ENCODE measurements at places on chromosomes 1 and 21. TPM values are rescaled to one million over a fixed set of nuclear protein-coding genes. Genes with fewer than 3 reads are reported as not detected.

The TENT5C gene
- 5.3 TPM for polyA plus RNA-seq

DNA sequence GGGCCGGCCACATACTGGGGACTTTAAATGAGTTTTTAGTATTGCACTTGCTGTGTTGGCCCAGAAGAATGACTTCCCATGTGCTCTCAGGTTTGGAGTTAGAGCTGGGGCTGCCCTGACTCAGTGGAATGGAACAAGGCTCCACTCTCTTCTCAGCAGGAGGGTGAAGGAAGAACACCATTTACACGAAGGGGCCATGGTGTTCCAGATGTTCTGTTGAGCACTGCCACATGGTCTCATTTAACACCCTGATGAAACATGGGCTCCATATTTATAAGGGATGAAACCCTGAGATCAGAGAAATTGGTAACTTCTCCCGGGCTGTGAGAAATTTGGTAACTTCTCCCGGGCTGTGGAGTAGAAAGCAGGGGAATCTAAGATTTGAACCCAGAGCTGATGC, 5.8 kb downstream of the PYCR2 start:
- DNase-seq, result no peak

GRCh38 chr1:20695515-20695914, 22.3 kb downstream of the KIF17 start:
- DNase-seq, result no peak

- peak; percentile 91 for DNase-seq
Observed at GRCh38 chr1:66335859-66336640, 197.9 kb upstream of the SGIP1 start.

GRCh38 chr1:111212634-111213335, 12.3 kb upstream of the DENND2D start:
- DNase-seq, result no peak

- no peak for DNase-seq
Observed at GRCh38 chr1:185442050-185442449, 125.0 kb upstream of the IVNS1ABP start.

The TMEM52 gene
- polyA plus RNA-seq, result not detected

- DNase-seq, result no peak
Observed at GRCh38 chr1:74791491-74791890, 58.5 kb downstream of the TYW3 start.

The CFAP126 gene
- not detected for polyA plus RNA-seq

The KCNK2 gene
- polyA plus RNA-seq, result not detected

The VASH2 gene
- polyA plus RNA-seq, result 0.11 TPM

The TUFT1 gene
- 5.3 TPM for polyA plus RNA-seq

The TIMM17A gene
- polyA plus RNA-seq, result 29.2 TPM

The TSPAN2 gene
- 21.8 TPM for polyA plus RNA-seq

The SLFNL1 gene
- polyA plus RNA-seq, result not detected

GRCh38 chr1:27666791-27667254, 5.2 kb downstream of the IFI6 start:
- no peak for DNase-seq

DNA sequence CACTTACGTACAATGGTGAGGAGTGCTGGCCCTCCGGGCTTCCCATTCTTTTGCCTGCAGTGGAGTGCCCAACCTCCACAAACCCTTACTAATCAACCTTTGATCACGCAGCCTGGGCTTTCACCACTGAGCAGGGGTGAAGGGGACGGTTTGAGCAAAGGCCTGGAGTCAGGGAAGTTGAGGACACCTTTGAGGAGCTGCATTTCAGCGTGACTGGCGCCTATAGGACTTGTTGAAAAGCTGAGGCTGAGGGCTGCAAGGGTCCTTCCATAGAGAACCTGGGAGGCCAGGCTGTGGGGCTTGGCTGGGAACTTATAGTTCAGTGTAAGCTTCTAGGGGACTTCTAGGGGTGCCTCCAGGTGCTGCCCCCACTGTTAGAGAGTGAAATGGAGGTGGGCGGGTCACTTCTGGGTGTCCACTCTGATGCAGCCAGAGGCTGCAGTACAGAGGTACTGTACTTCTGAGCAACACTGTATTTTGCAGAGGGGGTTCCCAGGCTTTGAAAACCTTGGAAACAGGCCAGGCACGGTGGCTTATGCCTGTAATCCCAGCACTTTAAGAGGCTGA, 9.8 kb downstream of the SYTL1 start:
- no peak for DNase-seq

The C1QC gene
- polyA plus RNA-seq, result not detected

The PGLYRP4 gene
- polyA plus RNA-seq, result not detected

The CELA2B gene
- polyA plus RNA-seq, result not detected

- DNase-seq, result peak; percentile 63
Observed at GRCh38 chr1:11730429-11730891, 5.5 kb upstream of the AGTRAP start.

The FAM163A gene
- polyA plus RNA-seq, result 0.20 TPM

DNA sequence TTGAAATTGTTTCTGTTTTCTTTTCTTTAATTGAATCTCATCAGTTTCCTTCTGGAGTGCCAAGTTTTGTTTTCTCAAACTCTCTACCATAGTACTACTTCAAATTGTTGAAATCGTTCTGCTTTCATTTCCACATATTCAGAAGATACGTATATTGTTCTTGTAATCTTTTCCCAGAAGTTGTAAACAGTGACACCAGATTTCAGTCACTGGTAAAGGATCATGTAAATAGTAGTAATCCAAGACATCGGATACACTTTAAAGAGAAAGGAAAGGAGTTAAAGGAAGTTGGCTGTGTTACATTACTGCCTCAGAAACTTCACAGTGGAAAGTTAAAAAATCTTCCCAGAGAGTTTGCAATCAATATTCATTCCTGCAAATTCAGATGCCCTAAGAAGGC, 67.5 kb downstream of the RGL1 start:
- no peak for DNase-seq

DNA sequence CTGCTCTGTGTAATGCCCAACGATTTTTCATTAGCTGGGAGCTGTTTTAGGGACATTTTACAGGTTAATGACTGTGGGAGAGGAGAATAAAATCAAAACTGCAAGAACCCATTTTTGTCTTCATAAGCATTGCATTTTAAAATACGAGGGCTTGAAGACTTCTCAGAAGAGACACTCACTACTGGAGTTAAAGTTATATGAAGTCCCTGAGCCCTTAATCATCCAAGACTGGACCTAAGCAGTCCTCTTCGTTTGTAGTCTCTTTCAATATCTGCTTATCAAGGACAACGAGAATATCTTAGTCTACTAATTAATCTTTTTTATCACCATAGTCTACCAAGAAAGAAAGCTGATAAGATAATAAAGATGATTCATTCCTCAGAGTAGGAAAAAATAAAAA, 176.9 kb upstream of the SGIP1 start:
- DNase-seq, result no peak

- DNase-seq, result no peak
Observed at GRCh38 chr1:242641461-242641860, 117.0 kb upstream of the PLD5 start.

DNA sequence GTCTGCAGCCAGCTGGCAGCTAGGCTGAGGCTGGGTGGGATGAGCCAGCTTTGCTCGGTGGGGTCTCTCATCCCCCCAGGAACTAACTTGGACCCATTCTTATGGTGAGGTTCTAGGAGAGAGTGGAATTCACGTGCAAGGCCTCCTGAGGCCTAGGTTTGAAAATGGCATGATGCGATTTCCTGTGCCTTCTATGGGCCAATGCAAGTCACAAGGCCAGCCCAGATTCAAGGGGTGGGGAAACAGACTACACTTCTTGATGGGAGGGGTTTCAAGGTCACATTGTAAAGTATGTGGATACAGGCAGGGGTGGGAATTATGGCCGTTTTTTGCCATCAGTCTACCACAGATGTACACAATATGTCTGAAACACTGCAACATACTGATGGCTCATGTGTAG, 48.3 kb downstream of the HTR6 start:
- no peak for DNase-seq

GRCh38 chr1:162886705-162887104, 25.7 kb upstream of the CCDC190 start:
- no peak for DNase-seq

DNA sequence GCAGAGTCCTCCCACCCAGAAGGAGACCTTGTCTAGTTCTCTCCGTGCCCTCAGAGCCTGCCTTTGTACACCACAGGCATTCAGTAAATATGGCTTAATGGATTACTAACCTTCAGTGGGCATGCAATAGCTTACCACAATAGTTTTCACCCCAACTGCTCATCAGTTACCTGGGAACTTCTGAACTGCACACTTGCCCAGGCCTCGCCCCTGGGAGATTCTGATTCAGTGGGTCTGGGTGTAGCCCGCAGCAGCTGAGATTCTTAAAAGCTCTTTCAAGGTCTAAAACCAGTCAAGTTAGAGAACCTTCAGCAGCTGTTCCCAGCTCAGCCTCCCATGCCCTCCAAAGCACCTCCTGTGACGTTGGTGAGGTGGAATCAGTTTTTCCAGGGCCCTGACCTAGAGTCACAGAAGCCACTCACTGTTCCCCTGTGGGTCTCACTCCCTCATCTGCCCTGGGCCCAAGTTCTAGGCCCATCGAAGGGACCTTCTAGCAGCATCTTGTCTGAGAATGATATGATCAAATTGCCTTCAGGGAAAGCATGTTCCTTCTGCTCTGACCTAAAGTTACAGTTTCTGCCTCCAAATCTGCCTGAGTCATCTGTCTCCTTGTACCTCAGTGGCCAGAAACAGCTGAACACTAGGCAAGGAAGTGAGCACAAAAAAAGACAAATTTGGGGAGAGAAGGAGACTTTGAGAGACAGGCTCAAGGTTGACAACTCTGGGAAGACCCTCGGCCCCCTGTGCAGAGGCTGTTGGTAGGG, 10.8 kb downstream of the ASAP3 start:
- no peak for DNase-seq

GRCh38 chr1:112537456-112537855, 28.7 kb downstream of the WNT2B start:
- no peak for DNase-seq

DNA sequence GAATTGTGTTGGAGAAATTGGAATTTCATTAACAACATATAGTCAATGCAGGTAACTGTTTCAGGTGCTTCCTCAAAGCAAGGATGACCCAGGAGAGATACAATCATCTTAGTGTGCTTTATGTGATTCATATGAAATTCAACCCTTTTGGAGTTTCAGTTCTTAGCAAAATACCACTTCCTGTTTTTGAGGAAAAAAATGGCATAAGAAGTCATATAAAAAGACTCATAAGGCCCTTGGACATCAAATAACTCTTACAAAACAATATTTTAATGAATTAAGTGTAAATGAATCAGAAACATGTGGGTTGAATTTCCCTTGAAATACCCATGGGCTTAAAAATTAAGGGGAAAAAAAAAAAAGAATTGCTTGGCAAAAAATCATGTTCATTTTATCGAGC, 926.6 kb downstream of the LTN1 start:
- no peak for DNase-seq

DNA sequence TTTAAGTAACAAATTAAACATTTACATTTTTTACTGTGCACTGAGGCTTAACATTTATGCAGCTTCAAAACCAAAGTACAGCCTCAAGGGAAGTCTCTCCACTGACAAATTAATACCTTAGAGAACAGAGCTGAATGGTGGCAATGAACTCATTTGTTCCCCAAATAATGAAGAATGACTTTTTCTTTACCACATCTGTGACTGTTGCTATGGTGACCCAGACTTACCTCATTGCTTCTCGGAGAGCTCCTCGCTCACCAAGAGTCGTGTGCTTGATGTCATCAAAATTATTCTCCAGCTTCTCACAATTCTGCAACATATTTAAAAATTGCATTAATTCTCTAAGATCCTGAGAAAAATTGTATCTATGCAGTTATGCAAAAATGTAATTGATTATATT, 92.9 kb downstream of the DPYD start:
- no peak for DNase-seq

The EDN2 gene
- not detected for polyA plus RNA-seq
